Epithelial cell of umbilical artery (primary cell): ENCODE measurements at places on chromosomes 6 and 20. TPM values are rescaled to one million over a fixed set of nuclear protein-coding genes. Genes with fewer than 3 reads are reported as not detected.

TRIM39 gene
- 10.4 and 12.5 TPM in 2 replicates for total RNA-seq

OOEP gene
- not detected in 2 replicates for total RNA-seq

SLCO4A1 gene
- 3.6 and 5.9 TPM in 2 replicates for total RNA-seq

ZNF217 gene
- 16.6 and 19.0 TPM in 2 replicates for total RNA-seq

TUBB2B gene
- 3.6 and 5.2 TPM in 2 replicates for total RNA-seq

FAM184A gene
- total RNA-seq, result under 0.01 TPM in 2 replicates

PSMB9 gene
- total RNA-seq, result 8.8 and 89.1 TPM in 2 replicates

IP6K3 gene
- total RNA-seq, result not detected in 2 replicates

RAET1L gene
- not detected in 2 replicates for total RNA-seq

COL12A1 gene
- 11.1 and 16.9 TPM in 2 replicates for total RNA-seq

ZNF391 gene
- 0.32 and 0.76 TPM in 2 replicates for total RNA-seq

TAAR8 gene
- total RNA-seq, result not detected in 2 replicates

TOX2 gene
- total RNA-seq, result 1.7 and 3.2 TPM in 2 replicates

TRERF1 gene
- total RNA-seq, result under 0.01 and 0.30 TPM in 2 replicates

WFDC12 gene
- not detected in 2 replicates for total RNA-seq

RIPOR2 gene
- total RNA-seq, result 0.46 TPM in 1 of 2 replicates, not detected in the other

CLDN20 gene
- 0.30 TPM in 1 of 2 replicates, not detected in the other for total RNA-seq

MAPK13 gene
- 1.6 and 3.6 TPM in 2 replicates for total RNA-seq

MEI4 gene
- total RNA-seq, result not detected in 2 replicates

ADAT2 gene
- 3.2 and 7.1 TPM in 2 replicates for total RNA-seq

PARD6B gene
- 0.15 TPM in 1 of 2 replicates, not detected in the other for total RNA-seq

BHLHE23 gene
- not detected in 2 replicates for total RNA-seq

C6orf15 gene
- total RNA-seq, result not detected in 2 replicates

PHACTR1 gene
- 3.2 and 8.8 TPM in 2 replicates for total RNA-seq

RNF8 gene
- 35.7 and 38.3 TPM in 2 replicates for total RNA-seq

SLC22A2 gene
- not detected in 2 replicates for total RNA-seq

TMEM200A gene
- total RNA-seq, result 3.0 and 3.2 TPM in 2 replicates

NELFE gene
- total RNA-seq, result 118 and 128 TPM in 2 replicates

METTL24 gene
- total RNA-seq, result not detected in 2 replicates

TPD52L1 gene
- 2.3 and 4.0 TPM in 2 replicates for total RNA-seq

KIAA1755 gene
- total RNA-seq, result under 0.01 and 0.30 TPM in 2 replicates

RIN2 gene
- 63.5 and 134 TPM in 2 replicates for total RNA-seq

CST7 gene
- not detected in 2 replicates for total RNA-seq

STX11 gene
- 4.5 and 9.9 TPM in 2 replicates for total RNA-seq
